Activated CD4-positive, alpha-beta memory T cell treated with anti-CD3 and anti-CD28 coated beads, Interleukin-2, amount 10 ng/mL, durations not matched to agents 7 days and 5 days (primary cell): ENCODE measurements at places on chromosomes 13 and 19. TPM values are rescaled to one million over a fixed set of nuclear protein-coding genes. Genes with fewer than 3 reads are reported as not detected.

DNA sequence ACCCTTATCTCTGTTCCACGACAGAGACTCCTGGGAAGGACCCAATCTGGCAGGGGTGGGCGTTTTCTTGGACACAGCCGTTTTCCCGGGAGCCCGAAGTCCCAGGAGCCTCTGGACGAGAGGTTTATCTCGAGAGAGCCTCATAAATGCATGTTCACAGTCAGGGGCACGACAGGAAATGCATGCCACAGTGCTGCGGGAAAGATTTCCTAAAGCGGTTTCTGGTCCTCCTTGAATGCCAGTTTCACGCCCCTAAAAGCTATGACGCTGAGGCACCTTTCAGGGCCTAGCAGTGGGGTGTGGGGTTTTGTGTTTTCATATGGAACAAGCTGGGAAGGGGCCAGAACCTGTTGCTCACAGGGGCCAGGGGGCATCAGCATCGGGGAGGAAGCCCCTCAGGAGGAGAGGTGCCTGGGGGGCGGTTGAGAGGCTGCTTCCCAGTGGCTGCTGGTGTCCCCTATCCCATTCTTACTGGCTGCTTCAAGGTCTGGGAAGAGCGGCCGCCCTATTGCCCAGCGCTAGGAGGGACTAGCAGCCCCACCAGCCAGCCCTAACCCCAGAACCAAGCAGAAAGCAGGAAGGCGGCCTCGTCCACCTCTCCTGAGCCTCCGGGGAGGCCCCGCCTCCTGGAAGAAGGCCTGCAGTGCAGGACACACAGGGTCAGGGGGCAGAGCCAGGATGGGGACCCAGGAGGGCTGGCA lies 157.0 kb downstream of the KDM4B start:
- no peak for DNase-seq
- H3K4me1 ChIP-seq: peaks cover 7% of the 10 kb centered on the region
- H3K36me3 ChIP-seq: no peaks in the 10 kb centered on the region

DNA sequence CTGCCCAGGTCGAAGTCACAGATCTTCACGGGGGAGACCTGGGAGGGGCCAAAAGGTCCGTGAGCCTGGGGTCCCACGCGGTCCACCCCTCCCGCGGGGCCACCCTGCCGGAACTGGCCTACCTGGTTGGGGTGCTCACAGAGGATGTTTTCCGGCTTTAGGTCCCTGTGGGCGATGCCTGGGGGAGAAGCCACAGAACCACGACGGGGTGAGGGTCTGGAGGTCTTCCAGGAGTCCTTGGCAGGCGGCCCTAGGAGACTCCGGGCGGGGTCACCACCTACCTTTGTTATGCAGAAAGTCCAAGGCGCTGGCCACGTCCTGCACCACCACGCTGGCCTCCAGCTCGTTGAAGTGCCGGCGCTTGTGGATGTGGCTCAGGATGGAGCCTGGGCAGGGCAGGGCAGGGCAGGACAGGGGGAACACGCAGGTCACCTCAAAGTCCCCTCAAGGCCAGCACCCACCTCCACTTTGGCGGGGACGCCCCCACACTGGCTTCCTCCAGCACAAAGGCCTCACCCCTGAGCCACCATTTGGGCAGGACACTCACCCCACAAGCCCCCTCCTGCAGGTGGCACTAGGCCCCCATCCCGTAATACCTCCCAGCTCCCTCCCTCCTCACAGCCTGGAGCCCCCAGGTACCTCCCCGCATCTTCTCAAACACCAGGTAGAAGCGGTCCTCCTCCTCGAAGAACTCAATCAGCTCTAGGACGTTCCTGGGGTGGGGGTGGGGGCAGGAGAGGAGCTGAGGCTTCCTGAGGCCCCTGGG lies 8.4 kb downstream of the MKNK2 start:
- peak overlapping the region; percentile 58 for H3K4me3 ChIP-seq
- H3K4me1 ChIP-seq: peaks cover 40% of the 10 kb centered on the region
- peak overlapping the region; percentile 77 for H3K27ac ChIP-seq
- H3K36me3 ChIP-seq: peaks cover 29% of the 10 kb centered on the region
- H3K27me3 ChIP-seq: no peaks in the 10 kb centered on the region
- DNase-seq: no peak

- no peaks in the 10 kb centered on the region for H3K4me1 ChIP-seq
- no peak overlapping the region for H3K4me3 ChIP-seq
- no peaks in the 10 kb centered on the region for H3K36me3 ChIP-seq
- no peak for DNase-seq
These were observed 167.2 kb upstream of the SERP2 start for GRCh38 chr13:44206434-44206833.

- H3K27ac ChIP-seq: peak overlapping the region; percentile 100
- peak; percentile 89 for DNase-seq
- peaks cover 27% of the 10 kb centered on the region for H3K27me3 ChIP-seq
- peaks cover 16% of the 10 kb centered on the region for H3K36me3 ChIP-seq
- H3K4me1 ChIP-seq: peaks cover 41% of the 10 kb centered on the region
These were observed 467 bp upstream of the CLN5 start for GRCh38 chr13:76991432-76991795.

DNA sequence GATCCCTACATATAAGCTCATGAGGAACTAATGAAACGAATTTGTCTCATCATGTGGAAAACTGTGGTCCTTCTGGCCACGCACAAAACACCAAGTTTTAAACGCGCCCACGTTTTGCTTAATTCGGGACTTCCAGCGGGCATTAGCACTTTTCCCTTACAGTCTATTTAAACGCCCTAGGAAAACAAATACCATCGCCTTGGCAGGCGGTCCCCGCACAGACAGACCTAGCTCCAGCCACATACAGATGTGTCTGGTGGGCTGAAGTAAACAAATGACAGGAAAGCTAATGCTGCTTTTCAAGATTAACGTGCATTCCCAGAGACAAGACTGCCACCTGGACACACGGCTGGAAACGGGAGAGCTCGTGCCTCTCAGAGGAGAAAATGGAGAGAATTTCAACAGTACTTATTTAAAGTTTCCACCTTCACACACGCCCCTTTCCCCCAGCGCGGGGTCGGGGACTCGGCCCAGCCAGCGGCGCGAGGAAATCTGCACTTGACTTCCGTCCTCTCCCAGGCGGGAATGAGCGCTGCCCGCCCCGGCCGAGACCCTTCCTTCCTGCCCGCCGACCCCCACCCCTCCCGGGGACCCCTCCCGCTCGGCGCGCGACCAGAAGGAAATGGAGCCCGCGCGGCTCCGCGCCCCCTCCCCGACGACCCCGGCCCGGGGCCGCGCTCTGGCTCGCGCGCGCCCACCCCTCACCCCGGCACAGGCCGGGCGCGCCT lies 931 bp downstream of the USP12 start:
- DNase-seq: peak; percentile 39
- H3K4me1 ChIP-seq: peaks cover 49% of the 10 kb centered on the region
- H3K27me3 ChIP-seq: no peaks in the 10 kb centered on the region
- H3K27ac ChIP-seq: peak overlapping the region; percentile 93

The TEX29 gene
- total RNA-seq: 0.73 TPM

GRCh38 chr19:48510421-48511268 lies 990 bp downstream of the LMTK3 start:
- H3K27me3 ChIP-seq: no peaks in the 10 kb centered on the region
- H3K4me3 ChIP-seq: peak overlapping the region; percentile 74
- DNase-seq: peak; percentile 81

GRCh38 chr19:589693-590395 lies at the start of gene HCN2:
TSS of gene HCN2 (plus strand) at chr19:589881. CDS start at chr19:589946, 65 bp downstream.
- no peak for DNase-seq
- H3K27ac ChIP-seq: no peak within 1 kb of the TSS
- H3K36me3 ChIP-seq: no peaks in the 10 kb centered on the region
- peak within 1 kb of the TSS; percentile 35 for H3K4me3 ChIP-seq
- peaks cover 20% of the 10 kb centered on the region for H3K27me3 ChIP-seq

DNA sequence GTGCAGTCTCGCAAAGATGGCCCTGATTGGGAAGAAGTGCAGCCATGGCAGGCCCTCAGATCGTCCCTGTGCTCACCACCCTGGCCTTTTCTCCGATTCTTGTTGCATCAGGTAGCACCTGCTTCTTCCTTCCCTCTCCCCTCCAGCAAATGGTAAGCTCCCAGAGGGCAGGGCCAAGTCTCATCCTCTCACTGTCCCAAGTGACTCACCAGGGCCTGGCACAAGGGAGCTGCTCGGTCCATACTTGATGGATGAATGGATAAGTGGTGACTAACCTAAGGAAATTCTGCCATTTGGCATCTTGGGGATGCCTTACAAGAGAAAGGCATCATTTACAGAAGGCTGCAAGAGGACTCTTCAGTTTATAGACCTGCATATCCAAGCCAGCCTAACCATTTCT lies 84.9 kb downstream of the ZIC5 start:
- no peak overlapping the region for H3K4me3 ChIP-seq
- no peaks in the 10 kb centered on the region for H3K4me1 ChIP-seq
- H3K36me3 ChIP-seq: no peaks in the 10 kb centered on the region
- DNase-seq: no peak

DNA sequence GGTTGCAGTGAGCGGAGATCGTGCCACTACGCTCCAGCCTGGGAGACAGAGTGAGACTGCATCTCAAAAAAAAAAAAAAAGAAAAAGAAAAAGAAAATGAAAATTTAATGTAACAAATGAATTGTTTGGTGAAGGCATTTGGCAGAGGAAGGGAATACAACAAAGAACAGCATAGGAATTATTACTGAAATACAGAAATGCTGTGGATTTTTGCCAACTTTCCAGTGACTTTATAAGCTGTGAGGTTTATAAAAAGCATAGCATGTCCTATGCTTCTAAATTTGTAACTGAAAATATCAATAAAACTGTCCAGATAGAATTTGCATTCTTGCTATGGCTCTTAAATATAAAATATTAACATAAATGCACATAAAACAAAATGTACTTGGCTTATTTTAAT lies 112.9 kb upstream of the IRS2 start:
- H3K27ac ChIP-seq: no peak overlapping the region
- no peak overlapping the region for H3K4me3 ChIP-seq
- H3K27me3 ChIP-seq: peaks cover 10% of the 10 kb centered on the region

- no peak overlapping the region for H3K27ac ChIP-seq
- no peaks in the 10 kb centered on the region for H3K36me3 ChIP-seq
- no peaks in the 10 kb centered on the region for H3K27me3 ChIP-seq
- no peak overlapping the region for H3K4me3 ChIP-seq
These were observed 237.7 kb downstream of the MZT1 start for GRCh38 chr13:72489751-72490150.

The CRLF1 gene
- not detected for total RNA-seq

DNA sequence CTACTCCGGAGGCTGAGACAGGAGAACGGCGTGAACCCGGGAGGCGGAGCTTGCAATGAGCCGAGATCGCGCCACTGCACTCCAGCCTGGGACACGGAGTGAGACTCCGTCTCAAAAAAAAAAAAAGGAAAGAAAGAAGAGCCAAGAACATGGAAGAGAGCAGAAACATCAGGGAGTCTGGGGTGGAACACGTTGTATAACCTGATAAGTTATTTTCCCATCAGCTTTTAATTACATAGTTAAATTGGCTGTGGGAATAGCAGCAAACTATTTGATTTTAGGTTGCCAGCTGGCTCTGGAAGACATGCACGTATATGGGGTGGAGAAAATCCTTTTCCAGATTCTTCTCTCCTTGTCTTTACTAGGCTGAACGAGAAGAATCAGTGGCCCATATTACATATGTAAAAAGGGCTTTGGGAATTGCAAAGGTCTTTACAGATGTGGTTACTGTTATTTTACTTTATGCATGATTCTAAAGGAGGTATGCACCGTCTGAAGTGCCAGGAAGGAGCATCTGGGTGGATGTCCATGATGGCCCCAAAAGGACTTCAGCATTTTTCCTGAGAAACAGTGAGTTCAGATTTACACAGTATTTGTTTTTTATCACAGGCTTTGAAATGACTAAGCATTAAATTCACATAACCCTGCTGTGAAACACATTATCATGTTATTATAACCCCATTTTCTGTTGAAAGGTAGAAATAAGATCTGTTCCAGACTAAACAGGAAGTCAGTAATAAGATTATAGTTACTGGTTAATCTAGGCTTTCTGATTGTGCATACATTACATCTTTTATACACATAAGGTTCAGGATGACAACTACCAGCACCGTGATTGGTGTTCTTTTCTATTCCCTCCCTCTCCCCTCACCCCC lies 4.6 kb upstream of the NAA16 start:
- no peaks in the 10 kb centered on the region for H3K36me3 ChIP-seq
- DNase-seq: no peak
- no peak overlapping the region for H3K4me3 ChIP-seq
- no peak overlapping the region for H3K27ac ChIP-seq

The MADCAM1 gene
- 0.78 TPM for total RNA-seq

DNA sequence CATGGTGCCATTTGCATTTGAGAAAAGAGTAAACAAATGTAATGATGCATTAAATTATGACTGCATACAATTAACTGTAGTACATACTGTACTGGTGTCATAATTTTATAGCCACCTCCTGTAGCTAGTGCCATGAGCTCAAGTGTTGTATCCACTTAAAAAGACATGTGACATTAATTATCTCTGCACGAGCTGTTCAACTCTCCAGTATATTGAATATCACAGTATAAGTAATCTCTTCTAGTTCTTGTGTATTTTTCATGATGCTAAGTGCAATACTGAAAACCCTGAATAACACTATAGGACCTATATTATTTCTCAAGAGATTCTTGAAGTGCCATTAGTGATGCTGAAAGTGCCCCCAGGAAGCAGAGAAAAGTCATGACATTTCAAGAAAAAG lies 387.3 kb downstream of the PCDH17 start:
- no peak for DNase-seq
- no peaks in the 10 kb centered on the region for H3K27me3 ChIP-seq

- H3K36me3 ChIP-seq: peaks cover 52% of the 10 kb centered on the region
- no peaks in the 10 kb centered on the region for H3K4me1 ChIP-seq
- DNase-seq: no peak
- H3K27me3 ChIP-seq: no peaks in the 10 kb centered on the region
- no peak overlapping the region for H3K27ac ChIP-seq
These were observed 18.1 kb downstream of the ESD start for GRCh38 chr13:46778890-46779289.

DNA sequence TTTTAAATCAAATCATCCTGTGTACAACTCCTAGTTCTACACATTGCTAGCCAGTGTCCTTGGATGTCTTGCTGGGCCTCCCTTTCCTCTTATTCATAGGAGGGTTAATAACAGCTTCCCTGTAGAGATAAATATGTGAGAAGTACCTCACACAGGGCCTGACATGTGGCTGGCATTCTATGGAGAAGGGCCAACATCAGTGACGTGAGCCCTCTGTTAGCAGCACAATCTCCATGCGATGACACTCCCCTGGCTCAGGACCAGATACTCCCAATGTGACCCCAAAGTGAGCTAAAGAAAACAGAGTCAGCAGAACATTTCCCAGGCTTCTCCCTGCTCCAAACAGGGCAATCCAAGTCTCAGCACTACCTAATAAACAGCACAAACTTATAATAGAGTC lies 818.4 kb downstream of the DIAPH3 start:
- no peak for DNase-seq
- peaks cover 2% of the 10 kb centered on the region for H3K27me3 ChIP-seq
- no peak overlapping the region for H3K27ac ChIP-seq
- no peaks in the 10 kb centered on the region for H3K4me1 ChIP-seq
- no peaks in the 10 kb centered on the region for H3K36me3 ChIP-seq

- DNase-seq: no peak
- no peaks in the 10 kb centered on the region for H3K36me3 ChIP-seq
- H3K4me3 ChIP-seq: no peak overlapping the region
- no peaks in the 10 kb centered on the region for H3K4me1 ChIP-seq
- no peak overlapping the region for H3K27ac ChIP-seq
These were observed 64.5 kb upstream of the SLC10A2 start for GRCh38 chr13:103130681-103131210.
